Fibroblast of the aortic adventitia (primary cell): ENCODE measurements at places on chromosomes 3 and 15. TPM values are rescaled to one million over a fixed set of nuclear protein-coding genes. Genes with fewer than 3 reads are reported as not detected.

The CHRM5 gene
- not detected in 2 replicates for total RNA-seq

DNA sequence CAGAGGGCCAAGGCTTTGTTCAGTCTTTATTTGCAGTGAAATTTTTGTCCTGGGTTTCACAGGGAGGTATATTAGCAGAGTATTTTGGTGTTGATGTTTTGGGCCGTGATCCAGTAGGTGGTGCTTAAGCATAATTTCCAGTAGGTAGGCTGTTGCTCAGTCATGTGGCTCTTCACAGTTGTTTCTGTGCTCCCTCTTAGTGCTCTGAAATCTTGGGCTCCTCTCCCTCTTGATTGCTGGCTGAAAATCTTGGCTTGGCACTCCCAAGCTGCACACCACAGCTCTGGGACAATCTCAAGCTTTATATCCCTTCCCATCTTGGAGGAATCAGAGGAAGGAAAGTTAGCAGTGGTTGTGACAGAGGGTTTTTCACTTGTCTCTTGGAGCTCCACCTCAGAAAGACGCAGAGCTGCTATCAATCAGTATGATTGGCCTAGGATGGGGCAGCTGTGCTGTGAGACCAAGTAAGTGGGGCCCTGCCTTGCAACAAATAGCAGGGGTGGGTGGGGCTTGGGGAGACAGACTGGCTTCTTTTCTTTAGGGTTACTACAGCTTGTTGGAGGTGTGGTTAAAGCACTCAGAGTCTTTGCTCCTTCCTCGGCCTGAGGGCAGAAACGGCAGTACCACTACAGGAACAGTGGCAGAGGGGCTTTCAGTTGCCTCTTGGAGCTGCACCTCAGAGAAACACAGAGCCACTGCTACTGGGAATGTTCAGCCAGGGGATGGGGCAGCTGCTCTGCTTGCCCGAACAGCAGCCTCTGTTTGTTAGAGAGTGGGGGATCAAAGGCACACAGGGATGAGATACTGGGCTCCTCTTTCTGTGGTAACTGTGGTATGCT lies 627.0 kb downstream of the SI start:
- peak; percentile 60 for DNase-seq

- peak; percentile 10 for DNase-seq
Measured at GRCh38 chr3:192929755-192930547, 12.3 kb upstream of the MB21D2 start.

GRCh38 chr15:80159811-80160569 lies 7.2 kb downstream of the FAH start:
- DNase-seq: peak; percentile 70

DNA sequence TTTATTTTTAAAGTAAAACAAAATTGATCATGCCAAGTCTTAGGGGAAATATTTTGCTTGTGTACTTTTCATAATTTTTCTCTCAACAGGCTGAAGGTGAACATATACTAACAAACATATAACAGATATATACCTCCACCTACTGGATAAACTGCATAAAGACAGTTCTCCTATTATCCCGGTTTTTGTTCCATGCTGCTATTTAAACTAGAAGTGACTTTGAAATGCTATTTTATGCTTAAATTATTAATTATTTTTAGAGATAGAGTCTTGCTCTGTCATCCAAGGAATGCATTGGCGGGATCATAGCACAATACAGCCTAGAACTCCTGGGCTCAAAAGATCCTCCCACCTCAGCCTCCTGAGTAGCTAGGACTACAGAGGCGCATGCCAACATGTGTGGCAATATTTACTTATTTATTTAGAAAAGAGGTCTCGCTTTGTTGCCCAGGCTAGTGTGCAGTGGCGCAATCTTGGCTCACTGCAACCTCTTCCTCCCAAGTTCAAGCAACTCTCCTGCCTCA lies 49.8 kb downstream of the ST3GAL6 start:
- DNase-seq: peak; percentile 70

DNA sequence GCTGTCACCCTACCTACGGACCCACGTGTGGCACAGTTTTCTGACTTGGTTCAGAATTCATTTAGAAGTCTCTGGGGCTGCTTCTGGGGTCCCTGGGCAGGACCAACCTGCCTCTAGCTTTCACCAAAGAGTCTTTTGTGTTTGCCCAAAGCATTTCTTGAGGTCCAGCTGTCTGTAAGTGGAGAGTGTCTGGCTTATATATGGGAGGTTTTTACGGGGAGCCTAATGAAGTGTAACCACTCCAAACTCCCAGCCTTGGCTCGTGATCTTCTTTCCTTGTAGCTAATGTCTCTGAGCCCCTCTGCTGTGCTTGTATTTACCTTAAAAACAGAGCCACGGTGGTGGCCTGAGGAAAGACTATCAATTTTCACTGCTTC lies 109.0 kb upstream of the CTDSPL start:
- no peak for DNase-seq

DNA sequence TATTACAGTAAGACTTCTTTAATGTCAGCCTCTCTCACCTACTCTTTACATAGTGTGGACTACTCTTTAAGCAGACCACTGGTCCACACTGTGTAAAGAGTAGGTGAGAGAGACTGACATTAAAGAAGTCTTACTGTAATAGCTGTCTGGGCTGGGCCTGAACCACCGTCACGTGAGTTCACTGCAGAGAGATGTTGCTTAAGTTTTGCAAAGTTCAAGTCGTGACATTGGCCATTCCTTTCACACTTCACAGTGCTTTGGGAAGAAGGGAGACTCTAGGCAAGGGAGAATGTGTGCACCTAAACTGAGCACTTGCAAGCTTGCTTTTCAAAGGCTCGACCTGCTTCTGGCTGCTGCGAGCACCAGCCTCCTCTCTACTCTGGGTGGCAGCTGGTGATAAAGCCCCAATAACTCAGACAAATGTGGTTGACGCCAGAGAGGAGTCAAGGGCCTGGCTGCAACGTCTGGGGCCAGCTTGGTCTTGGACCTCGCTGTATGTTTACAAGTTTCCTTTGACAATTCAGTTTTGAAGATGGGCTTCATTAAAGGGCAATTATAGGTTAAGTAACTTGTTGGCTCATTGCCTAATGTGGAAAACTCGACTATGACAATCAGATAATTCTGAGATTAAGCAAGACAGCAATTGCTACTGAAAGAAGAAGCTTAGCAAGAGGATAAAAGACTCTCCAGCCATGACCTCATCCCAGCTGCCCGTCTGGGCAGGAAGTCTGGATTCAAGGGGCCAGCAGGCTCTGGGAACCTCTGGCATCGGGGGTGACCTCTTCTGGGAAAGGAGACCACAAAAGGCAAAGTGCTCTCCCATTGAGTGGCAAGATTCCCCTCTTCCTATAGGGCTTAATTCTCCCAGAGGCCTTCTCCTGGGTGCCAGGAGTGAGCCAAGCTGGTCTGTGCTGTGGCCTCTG lies 242.1 kb upstream of the TLE3 start:
- no peak for DNase-seq

GRCh38 chr3:129282727-129283327 lies 4.2 kb downstream of the HMCES start:
- peak; percentile 59 for DNase-seq
